T-helper 22 cell (primary cell): ENCODE measurements at places on chromosomes 2 and 18.

DNA sequence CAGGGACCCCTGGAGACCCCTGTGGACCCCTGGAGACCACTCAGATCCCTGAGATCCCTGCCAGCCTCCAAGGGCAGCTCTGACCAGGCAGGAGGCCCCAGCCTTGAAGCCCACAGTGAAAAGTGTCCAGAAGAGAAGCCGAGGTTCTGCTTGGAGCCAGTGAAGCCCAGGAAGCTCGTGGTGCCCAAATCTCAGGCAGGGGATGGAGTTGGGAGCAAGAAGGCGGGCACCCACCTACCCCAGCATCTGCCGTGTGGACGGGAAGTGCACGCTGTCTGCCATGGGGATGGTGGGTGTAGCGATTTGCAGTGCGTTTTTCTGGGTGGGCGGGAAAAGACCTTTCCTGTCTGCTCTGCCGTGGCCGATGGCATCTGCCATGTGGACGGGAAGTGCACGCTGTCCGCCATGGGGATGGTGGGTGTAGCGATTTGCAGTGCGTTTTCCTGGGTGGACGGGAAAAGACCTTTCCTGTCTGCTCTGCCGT is 120.6 kb upstream of the CTDP1 start:
- no peak for DNase-seq

GRCh38 chr2:42566025-42566424 is 2.4 kb upstream of the MTA3 start:
- DNase-seq, result no peak

DNA sequence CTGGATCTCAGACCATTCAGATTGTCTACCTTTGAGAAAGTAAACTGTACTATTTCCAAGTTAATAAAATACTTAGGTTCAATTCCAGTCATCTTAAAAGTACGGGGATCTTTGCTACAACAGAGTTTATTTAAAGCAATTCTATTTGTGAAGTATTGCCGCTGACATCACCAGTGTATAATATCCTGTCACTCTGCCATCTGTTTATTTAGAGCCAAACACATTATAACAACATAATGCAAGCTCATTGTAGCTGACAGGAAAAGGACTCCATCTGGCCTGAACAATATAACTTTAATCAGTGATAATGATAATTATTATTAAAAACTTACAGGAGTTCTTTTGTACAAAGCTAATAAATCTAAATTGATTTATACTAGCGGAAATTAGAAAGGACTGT is 786.8 kb downstream of the ERBB4 start:
- no peak for DNase-seq

- DNase-seq, result no peak
Observed at GRCh38 chr2:117794668-117795067, 19.8 kb upstream of the DDX18 start.

- no peak for DNase-seq
Observed at GRCh38 chr2:188473306-188473705, 181.6 kb downstream of the GULP1 start.

DNA sequence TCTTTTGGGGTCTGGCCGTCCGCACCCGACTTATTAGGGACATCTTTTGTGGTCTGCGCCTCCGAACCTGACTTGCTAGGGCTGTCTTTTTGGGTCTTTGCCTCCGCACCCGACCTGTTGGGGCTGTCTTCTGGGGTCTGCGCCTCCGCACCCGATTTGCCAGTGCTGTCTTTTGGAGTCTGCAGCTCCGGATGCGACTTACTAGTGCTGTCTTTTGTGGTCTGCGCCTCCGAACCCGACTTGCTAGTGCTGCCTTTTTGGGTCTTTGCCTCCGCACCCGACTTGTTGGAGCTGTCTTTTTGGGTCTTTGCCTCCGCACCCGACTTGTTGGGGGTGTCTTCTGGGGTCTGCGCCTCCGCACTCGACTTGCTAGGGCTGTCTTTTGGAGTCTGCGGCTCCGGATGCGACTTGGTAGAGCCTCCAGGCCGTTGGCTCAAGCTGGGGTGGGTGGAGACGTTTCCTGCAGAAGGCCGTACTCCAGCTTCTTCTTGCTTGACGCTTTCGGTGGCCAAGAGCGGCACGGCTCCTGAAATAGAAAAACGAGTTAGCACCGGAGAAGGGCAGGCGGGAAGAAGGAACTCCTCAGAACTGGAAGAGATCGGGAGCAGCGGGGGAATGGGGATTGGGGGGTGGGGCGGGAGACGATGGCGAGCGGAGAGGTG is 498 bp downstream of the TGOLN2 start:
- DNase-seq, result peak; percentile 26

GRCh38 chr2:317501-318424 is 29.9 kb upstream of the ALKAL2 start:
- no peak for DNase-seq

DNA sequence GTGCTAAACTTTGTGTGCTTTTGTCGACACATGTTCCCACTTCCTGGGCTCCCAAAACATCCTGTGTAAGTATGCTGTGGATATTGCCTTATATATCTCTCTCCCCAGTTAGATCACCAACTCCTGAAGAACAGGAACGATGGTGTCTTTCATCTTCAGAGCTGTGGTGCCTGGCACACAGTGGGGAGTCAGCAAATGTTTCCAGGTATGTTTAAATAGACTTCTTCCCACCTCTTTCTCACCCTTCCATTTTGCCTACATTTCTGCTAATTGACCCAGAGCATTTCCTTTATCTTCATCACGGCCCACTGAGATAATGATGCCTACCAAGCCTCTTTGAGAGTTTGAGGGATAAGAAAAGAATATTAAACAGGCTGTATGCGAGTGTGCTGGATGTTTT is 60.7 kb downstream of the RND3 start:
- no peak for DNase-seq

DNA sequence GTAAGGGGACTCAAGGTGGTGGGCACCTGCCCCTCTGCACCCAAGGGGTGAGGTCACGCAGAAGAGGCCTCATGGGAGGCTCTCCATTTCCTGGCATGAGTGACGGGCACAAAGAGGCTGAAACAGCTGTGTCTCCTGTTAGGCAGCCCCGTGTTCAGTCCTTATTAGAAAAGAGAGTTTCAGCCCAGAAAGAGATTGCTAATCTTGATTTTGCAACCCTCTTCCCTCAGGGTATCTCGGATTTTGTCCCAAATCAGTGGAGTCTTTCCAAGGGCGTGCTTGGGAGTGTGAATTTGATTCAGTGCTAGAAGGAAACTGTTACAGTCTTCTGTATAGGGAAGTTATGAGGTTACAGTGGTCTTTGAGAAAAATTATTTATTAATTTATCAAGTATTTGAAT is 10.4 kb downstream of the TNFRSF11A start:
- no peak for DNase-seq

DNA sequence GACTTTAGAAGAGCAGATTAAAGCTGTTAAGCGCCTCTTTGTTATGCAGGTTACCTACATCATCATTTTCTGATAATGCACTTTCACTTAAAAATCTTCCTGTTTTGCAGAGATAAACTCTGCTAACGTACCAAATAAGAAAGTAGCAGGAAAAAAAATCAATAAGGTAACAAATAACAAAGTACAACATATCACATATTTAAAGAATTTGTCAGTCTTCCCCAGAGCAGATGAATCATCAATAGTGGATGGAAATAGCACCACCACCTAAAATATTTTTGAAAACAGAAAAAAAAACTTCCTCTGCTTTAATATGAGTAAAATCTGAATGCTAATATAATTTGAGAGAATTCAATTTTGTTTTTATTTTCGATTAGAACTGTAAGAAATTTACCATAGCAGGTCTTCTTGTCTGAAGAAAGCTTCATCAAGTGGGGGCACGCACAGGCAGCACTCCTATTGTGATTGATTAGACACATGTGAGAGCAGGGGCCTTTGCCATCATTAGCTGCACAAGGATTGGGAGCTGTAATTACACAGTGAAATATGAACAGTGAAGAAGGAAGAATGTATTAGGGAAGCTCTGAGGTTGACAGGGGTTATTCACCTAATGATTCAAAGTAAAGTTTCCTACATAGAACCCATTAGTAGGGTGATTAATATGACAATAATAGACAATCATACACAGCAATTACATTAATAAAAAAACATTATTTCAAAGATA is 1279.4 kb downstream of the LRP1B start:
- no peak for DNase-seq

GRCh38 chr18:71554686-71555085 is 989.5 kb downstream of the CBLN2 start:
- no peak for DNase-seq

GRCh38 chr2:109277406-109277805 is 148.4 kb downstream of the SH3RF3 start:
- DNase-seq, result no peak

- DNase-seq, result no peak
Observed at GRCh38 chr2:190136825-190137224, 74.3 kb upstream of the MSTN start.
